Stimulated activated CD8-positive, alpha-beta memory T cell treated with anti-CD3 and anti-CD28 coated beads, Interleukin-4, amount 100 ng/mL, for 4 hours (primary cell): ENCODE measurements at places on chromosomes 4 and X.

GRCh38 chr4:155769090-155769489 is 10.3 kb downstream of the GUCY1B1 start:
- DNase-seq = no peak

DNA sequence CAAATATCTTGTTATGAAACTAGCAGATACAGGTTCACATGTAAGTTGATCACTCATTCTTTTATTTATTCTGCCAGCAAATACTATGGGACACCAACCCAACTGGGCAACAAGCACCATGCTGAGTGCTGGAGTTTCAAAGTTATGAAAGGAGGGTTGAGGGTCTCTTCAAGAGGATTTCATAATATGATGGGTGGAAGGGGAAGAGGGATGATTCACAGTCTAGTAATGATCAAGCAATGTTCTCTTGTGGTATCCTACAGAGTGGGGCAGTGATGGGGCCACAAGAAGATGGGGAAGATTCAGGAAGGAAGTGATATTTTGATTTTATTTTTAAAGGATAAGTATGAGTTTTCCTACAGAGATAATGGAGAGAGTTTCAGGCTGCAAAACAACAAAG is 46.2 kb upstream of the TXK start:
- no peak for DNase-seq

DNA sequence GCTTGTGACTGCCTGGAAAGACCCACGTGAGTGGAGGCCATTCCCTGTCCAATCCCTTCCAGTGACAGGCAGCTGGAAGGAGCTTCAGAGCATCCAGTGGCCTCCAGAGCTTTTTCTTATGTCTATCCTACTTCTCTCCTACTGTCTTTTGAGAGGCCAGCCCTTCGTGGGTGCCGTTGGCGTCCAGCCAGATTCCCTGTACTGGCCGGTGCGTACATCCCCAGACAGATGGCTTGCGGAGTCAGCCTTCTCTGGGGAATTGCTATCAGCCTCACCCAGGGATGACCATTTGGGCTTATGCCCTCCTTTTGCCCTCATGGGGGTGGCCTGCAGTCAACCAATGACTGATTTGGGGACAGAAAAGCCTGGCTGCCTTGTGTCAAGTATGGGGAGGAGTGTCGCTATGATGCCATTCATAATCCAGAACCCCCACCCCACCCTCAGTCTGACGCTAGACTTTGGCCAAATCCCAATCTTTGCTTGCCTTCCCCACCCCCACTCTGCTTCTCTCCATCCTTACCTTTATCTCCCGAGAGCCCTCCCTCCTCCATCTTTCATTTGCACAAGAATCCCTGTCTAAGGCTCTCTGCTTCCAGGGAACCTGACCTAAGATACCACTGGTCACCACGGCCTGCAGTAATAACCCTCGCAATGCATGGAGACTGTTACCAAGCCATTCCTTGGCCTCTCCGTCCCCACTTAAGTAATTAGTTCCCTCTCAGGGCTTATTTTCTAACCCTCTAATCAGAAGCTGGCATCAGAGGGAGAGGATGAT is 150.3 kb upstream of the BCOR start:
- no peak for DNase-seq

DNA sequence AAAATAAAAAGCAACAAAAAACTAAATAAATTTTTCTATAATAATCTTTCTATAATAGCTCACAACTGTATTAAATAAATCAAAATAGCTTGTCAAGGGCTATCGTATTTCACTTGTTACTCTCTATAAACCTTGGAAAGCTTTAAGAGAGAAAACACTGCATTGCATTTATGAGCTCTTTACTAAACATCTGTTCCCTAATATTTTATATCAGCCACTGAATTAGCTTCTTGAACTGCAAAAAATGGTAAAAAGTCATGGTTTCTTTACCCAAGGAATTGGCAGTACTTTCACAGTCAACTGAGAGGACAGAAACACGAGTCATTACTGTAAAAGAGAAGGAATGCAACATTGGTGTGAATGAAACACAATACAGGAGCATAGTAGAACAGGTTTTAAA is 671.2 kb downstream of the PCDH18 start:
- no peak for DNase-seq

DNA sequence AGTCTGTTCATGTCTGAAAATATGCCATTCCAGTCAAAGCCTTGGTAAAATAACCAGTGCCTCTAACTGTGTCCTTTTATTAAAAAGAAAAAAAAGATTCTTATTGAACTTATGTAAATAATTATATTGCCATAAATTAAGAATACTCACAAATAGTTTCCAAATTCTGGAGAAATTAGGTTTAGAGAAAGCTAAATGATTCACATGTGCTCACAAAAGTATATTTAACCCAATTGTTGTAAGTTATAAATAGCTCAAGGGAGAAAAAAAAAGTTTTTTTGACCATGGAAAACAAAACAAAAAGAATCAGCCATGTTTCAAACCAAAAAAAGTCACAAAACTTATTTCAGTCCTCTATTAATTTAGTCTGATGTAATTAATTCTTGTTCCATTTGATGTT is 25.3 kb upstream of the HERC6 start:
- no peak for DNase-seq

- no peak for DNase-seq
Observed at GRCh38 chr4:151750156-151750555, 10.7 kb downstream of the GATB start.

GRCh38 chr4:155877971-155878370 is 11.9 kb upstream of the ASIC5 start:
- no peak for DNase-seq

- DNase-seq = no peak
Observed at GRCh38 chr4:89213382-89213701, 94.3 kb downstream of the GPRIN3 start.

DNA sequence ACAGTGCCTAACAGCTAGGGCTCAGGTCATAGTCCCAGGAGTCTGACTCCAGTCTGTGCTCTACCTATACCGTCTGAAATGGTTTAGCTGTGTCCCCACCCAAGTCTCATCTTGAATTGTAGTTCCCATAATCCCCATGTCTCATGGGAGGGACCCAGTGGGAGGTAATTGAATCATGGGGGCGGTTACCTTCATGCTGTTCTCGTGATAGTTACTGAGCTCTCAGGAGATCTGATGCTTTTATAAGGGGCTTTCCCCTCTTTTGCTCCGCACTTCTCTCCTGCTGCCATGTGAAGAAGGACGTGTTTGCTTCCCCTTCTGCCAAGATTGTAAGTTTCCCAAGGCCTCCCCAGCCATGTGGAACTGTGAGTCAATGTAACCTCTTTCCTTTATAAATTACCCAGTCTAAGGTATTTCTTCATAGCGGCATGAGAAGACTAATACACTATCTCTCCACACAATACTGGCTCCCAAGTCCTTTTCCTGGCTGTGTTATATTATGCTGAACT is 110.8 kb downstream of the AFAP1 start:
- DNase-seq = no peak

DNA sequence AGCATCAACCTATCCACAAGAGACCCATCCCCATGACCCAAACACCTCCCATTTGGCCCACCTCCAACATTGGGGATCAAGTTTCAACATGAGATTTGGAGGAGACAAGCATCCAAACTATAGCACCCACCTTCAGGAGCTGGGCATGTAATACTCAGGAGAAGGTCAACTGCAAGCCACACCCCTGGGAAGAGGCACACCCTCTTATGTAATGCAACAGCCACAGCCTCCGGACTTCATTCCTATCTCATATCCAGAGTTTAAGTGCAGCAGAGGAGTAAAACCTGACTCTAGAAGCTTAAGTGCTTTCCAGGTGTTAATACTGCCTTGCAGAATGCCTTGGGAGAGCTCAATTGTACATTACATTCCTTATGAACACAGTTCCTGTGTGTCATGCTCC is 197.4 kb downstream of the PTTG2 start:
- no peak for DNase-seq

DNA sequence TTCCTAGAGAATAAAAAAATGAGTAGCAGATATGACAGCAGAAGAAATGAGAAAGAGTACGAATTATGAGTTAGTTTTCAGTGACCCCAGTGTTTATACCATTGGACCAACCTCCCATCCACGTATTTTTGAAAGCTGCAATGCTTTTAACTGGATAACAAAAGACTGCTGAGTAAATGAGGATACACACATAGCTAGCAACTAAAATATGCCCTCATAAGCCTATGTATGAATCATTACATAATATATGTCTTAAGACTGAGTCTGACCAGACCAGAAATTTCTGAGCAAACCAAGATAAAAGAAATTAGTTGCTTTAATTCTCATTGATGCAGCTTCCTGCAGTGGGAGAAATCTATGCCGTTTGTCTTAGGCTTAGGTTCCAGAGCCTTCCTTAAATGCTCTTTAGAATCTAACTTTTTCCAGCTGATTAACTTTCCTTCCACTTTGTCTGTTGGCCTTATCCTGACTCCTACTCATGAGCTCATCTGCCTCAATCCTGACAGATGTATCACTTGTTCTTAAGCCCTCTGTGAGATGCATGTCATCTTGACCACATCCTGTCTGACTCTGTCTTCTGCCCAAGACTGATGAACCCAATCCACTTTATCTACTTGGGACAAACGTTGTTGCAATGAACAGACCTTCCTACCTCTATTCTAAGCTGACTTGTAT is 301.4 kb upstream of the AADAT start:
- no peak for DNase-seq

GRCh38 chr4:37431417-37431743 is 186.8 kb downstream of the NWD2 start:
- no peak for DNase-seq
